DMS53 (cell line): ENCODE measurements at places on chromosomes 6 and 20.

GRCh38 chr6:169189686-169190085, 64.0 kb downstream of the THBS2 start:
- DNase-seq = no peak

GRCh38 chr20:1955217-1955616, 38.6 kb downstream of the PDYN start:
- no peak for DNase-seq

- DNase-seq = peak; percentile 89
These were observed 341.2 kb downstream of the SYNE1 start for GRCh38 chr6:152295920-152296319.

DNA sequence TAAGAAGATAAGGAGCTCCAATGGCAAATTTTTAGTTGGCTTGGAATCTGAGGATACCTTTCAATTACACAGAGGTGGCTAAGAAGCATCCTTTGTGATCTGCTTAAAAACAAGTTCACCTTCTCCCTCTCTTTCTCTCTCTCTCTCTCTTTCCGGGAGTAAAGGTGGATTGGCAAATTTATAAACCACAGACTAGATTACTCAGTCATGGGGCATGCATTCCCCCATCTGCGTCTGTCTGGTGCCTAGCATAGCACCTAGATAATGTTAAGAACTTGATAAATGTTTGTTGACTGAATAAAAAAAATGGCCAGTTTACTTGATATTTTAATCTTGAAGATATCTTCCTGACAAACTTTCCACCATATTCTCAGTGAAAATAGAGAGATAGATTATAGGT, 312.3 kb downstream of the CDC5L start:
- DNase-seq = no peak

DNA sequence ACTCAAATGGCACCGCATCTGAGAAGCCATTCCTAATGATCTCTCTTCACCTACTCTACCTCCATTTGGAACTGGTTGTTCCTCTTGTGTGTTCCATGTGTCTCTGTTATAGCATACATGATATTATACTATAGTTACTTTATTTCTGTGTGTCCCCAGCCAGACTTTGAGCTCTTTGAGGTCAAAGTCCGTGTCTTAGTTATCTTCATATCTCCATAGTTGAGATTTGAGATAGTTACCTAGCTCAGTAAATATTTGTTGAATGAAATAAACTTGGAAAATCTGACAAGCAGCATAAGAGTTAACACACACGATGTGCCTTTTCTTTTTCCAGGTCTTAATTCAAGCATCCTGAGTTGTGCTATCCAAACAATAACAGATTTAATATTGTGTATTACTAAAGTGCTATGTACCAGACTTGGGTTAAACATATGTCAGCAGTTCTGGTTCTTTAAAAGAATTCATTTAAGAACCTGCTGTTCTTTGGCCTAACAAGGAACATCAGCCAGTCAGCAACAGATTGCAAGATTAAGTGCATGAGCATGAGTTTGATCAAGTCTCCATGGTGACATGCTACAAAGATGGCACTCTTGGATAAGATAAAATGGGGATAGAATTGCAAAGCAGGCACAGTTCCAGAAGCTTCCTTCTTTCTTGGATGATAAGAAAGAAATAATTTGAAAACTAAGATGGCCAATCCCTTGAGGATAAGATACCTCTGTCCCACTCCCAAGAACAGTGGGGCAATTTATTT, 8.7 kb upstream of the TNFRSF21 start:
- DNase-seq = no peak

GRCh38 chr6:101392586-101393230, 800 bp upstream of the GRIK2 start:
- peak; percentile 56 for DNase-seq
